ENCODE measurements at places on chromosomes 3 and 15.
A peak's percentile ranks its signal among the peaks of the same experiment; 100 is the strongest.

DNA sequence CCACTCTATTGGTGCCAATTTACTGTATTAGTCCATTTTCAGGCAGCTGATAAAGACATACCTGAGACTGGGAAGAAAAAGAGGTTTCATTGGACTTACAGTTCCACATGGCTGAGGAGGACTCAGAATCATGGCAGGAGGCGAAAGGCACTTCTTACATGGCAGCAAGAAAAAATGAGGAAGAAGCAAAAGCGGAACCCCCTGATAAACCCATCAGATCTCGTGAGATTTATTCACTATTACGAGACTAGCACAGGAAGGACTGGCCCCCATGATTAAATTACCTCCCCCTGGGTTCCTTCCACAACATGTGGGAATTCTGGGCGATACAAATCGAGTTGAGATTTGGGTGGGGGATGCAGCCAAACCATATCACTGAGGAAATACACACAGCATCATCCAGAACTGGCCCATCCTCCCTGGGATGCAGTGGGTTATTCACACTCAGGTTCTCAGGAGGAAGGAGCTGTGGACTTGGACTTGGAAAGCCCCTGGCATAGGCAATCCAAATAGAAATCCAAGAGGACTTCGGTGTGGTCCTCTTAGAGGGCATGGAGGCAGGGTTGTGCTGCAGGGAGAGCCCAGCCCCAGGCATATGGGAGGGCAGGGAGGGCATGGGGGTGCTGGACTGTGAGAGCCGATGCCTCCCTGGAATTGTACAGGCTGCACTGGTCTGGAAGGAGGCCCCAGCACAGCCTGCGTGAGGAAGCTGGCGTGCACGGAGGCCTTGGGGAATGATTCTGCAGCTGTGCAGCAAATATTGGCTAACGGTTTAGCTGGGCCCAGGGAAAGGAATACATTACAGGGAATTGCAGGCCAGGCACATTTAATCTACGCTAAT lies 62.9 kb downstream of the EFCAB12 start:
- no peak for DNase-seq

DNA sequence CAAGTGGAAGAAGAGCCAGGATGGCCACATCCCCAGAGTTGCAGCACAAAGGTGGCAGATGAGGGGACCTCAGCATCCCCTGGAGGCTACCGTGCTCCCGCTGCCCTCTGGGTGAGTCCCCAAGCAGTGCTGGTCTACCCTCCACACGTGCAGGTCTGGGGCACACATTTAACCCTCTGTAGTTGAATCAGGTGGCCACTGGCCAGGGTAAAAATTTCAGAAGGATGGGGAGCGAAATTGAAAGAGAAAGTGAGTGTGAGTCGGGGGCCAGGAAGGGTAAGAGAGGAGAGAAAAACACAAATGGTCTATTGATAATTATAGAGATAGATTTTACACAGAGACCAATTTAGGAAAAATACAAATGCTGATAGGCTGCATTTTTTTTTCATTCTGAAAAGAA lies 139.5 kb upstream of the EIF1B start:
- no peak for DNase-seq

GRCh38 chr3:78741066-78741645 lies 1026.6 kb downstream of the ROBO1 start:
- DNase-seq, result no peak

DNA sequence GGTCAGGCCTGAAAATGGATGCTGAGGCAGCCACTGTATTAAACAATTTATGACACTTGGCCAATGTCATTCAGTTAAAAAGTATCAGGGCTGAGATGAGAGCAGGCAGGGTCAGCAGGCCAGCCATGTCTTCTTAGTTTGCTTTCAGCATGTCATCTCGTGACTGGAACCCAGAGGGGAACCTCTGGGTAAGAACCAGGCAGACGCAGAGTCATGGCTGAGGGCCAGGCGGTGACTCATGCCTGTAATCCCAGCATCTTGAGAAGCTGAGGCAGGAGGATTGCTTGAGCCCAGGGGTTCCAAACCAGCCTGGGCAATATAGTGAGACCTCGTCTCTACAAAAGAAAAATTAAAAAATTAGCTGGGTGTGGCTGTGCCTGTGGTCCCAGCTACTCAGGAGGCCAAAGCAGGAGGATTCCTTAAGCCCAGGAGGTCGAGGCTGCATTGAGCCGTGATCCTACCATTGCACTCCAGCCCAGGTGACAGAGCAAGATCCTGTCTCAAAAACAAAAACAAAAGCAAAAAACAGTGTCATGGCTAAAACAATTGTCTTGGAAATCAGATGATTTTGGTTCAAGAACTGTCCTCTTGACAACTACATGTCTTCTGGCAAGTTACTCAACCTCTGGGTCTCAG lies 11.7 kb downstream of the BCL2L10 start:
- peak; percentile 79 for DNase-seq

- DNase-seq, result no peak
These were observed at the start of gene ALDH1A2 for GRCh38 chr15:58065445-58066041. TSS of gene ALDH1A2 (minus strand) at chr15:58065711. CDS start at chr15:58065650, 61 bp downstream.

GRCh38 chr3:138594150-138594934 lies at the start of gene CEP70:
TSS of gene CEP70 (minus strand) at chr3:138594260. CDS start at chr3:138572927, 21,333 bp downstream.
- DNase-seq, result peak; percentile 53

GRCh38 chr3:133413161-133414020 lies 13.5 kb downstream of the BFSP2 start:
- no peak for DNase-seq

- no peak for DNase-seq
These were observed 3.8 kb upstream of the ACAD9 start for GRCh38 chr3:128875556-128876120.

DNA sequence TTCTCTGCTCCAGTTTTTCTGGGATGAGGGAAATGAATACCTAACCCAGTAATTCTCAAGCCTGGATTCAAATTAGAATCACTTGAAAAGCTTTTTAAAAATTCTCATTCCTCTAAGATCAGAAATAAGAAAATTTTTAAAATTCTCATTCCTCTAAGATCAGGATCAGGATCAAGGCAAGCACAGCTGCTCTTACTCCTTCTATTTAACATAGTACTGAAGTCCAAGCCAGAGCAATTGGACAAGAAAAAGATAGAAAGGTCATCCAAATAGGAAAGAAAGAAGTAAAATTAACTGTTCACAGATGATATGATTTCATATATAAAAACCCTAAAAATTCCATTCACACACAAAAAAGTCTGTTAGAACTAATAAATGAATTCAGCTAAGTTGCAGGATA lies 24.2 kb upstream of the CLRN1 start:
- DNase-seq, result no peak

DNA sequence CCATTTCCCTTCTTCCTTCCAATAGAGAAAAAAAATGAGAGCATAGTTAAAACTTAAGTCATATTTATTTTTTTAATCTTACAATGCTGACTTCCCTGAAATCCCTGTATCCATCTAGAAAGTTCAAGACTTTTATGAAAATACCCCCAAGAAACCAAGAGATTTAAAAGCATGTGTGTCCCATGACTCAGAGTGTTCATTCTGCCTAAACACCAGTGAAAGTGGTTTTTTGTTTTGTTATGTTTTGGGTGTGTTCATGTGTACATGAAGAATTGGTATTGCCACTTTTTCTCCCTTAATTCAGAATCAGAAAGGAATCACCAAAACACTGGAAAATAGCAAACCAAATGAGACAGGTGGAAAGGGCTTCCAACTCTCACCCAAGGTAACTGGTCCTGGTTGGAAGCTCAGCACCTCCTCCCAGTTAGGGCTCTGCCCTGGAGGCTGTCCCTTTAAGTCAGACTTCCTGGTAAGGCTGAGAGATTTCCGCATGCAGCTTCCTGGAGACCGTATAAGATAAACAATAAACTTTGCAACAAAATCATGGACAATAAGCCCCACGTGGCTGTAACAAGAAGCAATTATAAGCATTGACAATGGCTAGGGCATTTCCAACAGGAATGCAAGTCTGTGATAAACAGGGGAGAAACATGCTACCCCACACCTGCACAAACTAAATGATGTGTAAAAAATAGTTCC lies 121.9 kb upstream of the ARHGEF3 start:
- DNase-seq, result no peak

DNA sequence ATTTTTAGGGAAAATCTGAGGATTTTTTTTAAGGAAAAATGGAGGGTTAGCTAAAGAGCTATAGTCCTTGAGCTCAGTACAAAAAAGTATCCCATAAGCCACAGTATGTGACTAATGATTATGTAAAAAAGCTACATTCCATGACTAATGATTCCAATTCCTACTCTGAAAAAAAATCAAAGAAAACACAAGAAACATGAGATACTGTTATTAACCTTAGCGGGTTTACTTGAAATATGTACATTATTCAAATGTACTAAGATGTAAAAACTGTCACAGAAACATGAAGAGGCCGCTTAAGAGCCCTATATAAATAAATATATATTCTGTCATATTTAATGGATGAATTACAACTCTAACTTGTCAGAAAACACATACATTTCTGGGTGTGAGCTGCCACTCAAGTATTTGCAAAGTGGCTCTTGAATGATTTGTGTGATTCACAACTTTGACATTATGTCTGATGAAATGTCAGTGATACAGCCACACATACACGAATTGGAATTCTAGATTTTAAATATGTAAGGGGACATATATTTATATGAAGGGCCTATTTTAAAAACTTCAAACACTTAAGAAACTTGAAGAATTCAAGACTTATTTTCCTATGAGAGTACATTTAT lies 518.7 kb upstream of the SUCLG2 start:
- no peak for DNase-seq

DNA sequence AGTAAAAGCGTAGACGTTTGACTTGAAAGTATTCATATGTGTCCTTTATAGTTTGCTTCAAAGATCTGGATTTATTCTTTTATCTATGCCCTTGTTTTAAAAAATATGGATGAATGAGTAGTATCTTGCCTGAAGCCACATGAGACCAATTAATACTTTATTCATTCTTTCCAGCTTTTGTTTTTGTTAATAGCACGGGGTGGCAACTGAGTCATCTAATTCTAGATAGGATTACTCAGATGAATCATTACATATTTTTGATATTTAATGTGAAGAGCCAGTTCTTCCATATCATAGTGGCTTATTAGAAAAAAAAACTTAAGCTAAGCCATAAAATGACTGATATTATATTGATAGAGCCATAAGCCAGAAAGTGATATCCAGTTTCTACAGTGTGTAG lies 121.9 kb downstream of the BBX start:
- DNase-seq, result no peak

DNA sequence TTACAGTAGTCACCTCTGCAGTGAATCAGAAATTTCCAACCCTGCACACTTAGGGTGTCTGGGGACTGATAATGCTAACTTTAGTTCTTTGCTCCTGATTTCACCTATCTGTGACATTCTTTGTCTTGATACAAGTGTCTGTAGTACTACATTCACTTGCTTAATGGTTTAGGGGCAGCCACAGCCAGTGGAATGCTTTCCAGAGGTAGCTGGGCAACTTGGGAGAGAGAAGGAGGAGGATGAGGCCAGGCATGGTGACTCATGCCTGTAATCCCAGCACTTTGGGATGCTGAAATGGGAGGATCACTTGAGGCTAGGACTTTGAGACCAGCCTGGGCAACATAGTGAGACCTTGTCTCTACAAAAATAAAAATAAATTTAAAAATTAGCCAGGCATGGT lies 8.5 kb downstream of the BAHD1 start:
- DNase-seq, result no peak

GRCh38 chr3:4746241-4746958 lies 232.8 kb upstream of the BHLHE40 start:
- peak; percentile 68 for DNase-seq

- no peak for DNase-seq
These were observed 51.7 kb upstream of the COL8A1 start for GRCh38 chr3:99586701-99587100.

- DNase-seq, result no peak
These were observed 30.3 kb downstream of the DUSP7 start for GRCh38 chr3:52026041-52026440.

DNA sequence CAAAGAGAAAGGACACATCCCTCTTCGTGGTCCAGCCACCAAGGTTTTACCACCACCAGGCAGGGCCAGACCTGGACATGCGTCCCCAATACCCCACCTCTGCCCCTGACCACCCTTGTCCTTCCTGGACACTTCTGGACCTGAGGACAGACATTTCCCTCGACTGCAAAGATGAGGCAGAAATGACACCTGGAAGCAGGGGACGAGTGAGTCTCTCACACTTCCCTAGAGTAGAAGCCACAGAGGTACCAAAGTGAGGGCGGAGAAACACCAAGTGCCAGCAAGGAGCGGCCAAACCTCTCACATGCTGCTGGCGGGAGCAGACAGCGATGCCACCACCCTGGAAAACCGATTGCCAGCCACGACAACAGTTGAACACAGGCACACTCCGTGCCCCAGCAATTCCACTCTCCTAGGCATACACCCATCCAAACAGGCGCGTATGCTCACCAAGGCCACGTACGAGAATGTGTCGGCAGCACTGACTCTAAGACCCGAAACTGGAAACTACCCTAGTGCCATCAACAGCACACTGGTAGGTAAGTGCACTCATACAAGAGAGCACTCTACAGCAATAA lies 207.0 kb upstream of the NSMCE3 start:
- no peak for DNase-seq

- DNase-seq, result no peak
These were observed 127.0 kb downstream of the STAG1 start for GRCh38 chr3:136624894-136625815.

- no peak for DNase-seq
These were observed 14.1 kb upstream of the APOD start for GRCh38 chr3:195597848-195598247.

- no peak for DNase-seq
These were observed 67.2 kb upstream of the SIAH2 start for GRCh38 chr3:150830094-150830681.

- peak; percentile 92 for DNase-seq
These were observed 7.3 kb upstream of the HEG1 start for GRCh38 chr3:125062904-125063618.

DNA sequence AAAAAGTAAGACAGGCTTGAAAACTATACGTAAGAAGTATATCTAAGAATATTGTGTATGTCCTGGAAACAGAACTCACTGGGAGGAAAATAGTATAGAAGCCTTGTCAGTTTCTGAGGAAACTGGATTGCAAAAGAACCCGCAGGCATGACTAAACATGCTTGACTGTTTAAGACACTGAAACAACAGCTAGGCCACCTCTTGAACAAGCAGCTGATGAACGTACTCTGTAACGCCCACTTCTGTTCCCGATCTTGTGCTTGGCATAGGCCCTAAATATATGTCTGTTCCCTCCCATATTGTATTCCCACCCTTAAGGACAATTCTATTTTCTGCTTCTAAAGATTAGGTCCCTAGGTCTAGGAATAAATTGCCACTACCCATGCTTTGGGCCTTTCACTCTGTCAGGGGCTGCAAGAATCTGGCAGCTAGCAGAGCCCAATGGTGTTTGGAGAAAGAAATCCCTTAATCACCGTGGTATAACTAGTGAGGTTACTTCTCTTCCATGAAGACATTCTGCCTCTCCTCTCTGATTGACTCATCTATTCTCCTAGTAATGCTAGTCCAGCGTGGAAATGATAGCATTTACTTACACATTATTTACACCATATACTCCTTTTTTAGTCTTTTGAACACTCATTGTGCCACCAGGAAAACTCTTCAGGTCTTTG lies 46.2 kb downstream of the CD200 start:
- DNase-seq, result no peak

All from BJ (cell line).